ENCODE measurements at places on chromosomes 16 and 17. TPM values are rescaled to one million over a fixed set of nuclear protein-coding genes. Genes with fewer than 3 reads are reported as not detected.

GRCh38 chr17:7440834-7441195 is 1.5 kb downstream of the FGF11 start:
- peaks cover 2% of the 10 kb centered on the region for H3K36me3 ChIP-seq
- DNase-seq: no peak
- H3K27me3 ChIP-seq: peaks cover 41% of the 10 kb centered on the region
- no peak overlapping the region for H3K27ac ChIP-seq

GRCh38 chr17:57838453-57838852 is 11.4 kb downstream of the MRPS23 start:
- no peaks in the 10 kb centered on the region for H3K4me1 ChIP-seq
- DNase-seq: no peak
- H3K36me3 ChIP-seq: peaks cover 23% of the 10 kb centered on the region
- no peak overlapping the region for H3K27ac ChIP-seq
- H3K4me3 ChIP-seq: no peak overlapping the region

GRCh38 chr16:47375423-47375822 is 85.4 kb downstream of the ITFG1 start:
- H3K4me1 ChIP-seq: no peaks in the 10 kb centered on the region
- H3K4me3 ChIP-seq: no peak overlapping the region
- H3K27ac ChIP-seq: no peak overlapping the region
- H3K36me3 ChIP-seq: peaks cover 13% of the 10 kb centered on the region
- no peak for DNase-seq
- no peaks in the 10 kb centered on the region for H3K27me3 ChIP-seq

DNA sequence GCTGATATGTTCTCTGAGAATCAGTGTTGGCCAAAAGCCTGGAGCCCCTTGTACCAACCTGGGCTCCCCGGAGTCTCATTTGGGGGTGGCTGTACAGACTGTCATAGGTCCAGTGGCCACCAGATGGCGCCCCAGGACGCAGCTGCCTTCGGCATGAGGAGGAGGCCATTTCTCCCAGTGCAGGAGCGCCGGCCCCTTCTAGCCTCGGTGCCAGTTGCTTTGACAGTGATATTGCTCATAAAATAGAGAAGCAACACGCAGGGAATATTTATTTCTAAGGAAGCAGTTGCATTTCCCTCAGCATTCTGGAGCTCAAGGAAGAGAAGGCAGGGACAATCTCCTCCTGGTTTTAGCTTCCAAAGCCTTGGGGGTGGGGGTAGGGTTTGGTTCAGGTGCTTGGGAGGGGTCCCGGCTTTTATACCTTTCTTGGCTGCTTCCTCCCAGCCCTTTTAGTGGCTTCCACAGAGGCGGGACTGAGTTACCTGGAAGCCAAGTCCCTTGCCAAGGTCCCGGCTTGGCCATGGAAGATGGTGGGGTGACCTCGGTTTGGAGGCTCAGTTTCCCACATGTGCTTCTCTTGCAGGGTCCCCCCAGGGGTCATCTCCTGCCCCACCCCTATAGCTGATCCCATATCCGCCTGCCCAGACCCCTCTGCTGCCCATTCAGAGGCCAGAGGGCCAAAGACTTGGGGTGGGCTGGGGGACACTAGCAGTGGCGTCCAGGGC is 117.8 kb upstream of the CDC42EP4 start:
- DNase-seq: peak; percentile 95
- peaks cover 4% of the 10 kb centered on the region for H3K4me1 ChIP-seq
- no peak overlapping the region for H3K4me3 ChIP-seq
- no peaks in the 10 kb centered on the region for H3K27me3 ChIP-seq

DNA sequence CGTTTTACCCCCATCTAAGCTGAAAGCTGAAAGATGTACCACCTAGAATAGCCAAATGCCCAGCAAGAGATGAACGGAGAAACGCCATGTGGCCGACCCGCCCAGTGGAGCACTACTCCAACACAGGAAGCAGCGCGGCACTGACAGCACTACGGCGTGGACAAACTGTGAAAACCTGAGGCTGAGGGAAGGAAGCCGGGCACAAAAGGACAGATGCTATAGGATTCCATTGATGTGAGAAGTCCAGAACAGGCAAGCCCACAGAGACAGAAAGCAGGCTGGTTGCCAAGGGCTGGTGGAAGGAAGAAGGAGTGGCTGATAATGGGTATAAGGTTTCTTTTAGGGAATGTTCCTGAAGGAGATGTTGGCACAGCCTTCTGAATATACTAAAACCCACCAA is 29.4 kb upstream of the SLC38A8 start:
- H3K4me3 ChIP-seq: no peak overlapping the region
- peak; percentile 60 for DNase-seq
- H3K36me3 ChIP-seq: peaks cover 63% of the 10 kb centered on the region
- no peak overlapping the region for H3K27ac ChIP-seq
- no peaks in the 10 kb centered on the region for H3K27me3 ChIP-seq

- H3K4me3 ChIP-seq: no peak overlapping the region
- no peak for DNase-seq
- H3K4me1 ChIP-seq: peaks cover 3% of the 10 kb centered on the region
- H3K27me3 ChIP-seq: no peaks in the 10 kb centered on the region
- H3K36me3 ChIP-seq: peaks cover 36% of the 10 kb centered on the region
Measured at GRCh38 chr17:35666070-35666469, 65.4 kb upstream of the RASL10B start.

GRCh38 chr17:36475346-36475970 is 11.0 kb upstream of the ZNHIT3 start:
- no peak overlapping the region for H3K27ac ChIP-seq
- no peak overlapping the region for H3K4me3 ChIP-seq
- DNase-seq: no peak
- no peaks in the 10 kb centered on the region for H3K36me3 ChIP-seq
- peaks cover 58% of the 10 kb centered on the region for H3K27me3 ChIP-seq

DNA sequence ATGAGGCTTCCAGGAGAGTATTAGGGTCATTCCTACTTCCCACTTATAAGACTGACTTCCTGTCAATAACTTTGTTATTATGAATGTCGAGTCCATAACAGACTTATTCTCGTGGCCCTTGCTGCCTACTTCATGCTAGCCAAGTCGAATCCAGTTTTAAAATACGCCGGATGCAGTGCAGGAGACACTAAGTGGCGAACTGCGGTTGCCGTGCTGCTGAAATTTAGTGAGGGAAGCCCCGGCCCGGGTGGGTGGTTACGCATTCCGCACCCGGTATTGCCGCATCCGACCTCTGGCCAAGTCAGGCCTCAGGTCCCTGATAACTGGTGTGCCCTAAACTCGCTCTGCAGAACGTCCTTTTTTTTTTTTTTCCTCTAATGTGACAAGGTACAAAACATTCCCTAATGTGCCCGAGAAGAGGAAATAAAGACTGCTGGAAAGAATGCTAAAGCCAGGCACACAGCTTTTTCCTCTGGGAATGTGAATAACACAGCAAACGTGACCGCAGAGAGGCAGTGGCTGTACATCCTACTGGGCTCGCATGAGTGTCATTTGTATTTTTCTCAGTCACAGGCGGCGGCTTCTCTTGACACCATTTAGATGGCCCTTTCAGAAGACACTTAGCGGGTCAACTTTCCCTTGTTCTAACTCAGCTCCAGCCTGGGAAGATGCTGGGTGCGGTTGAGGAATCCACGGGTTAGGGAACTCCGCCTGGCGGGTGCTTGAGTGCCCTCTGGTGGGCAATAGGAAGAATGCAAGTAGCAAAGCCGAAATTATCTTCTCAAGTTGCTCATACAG is 7.1 kb upstream of the AKTIP start:
- H3K27ac ChIP-seq: no peak overlapping the region
- H3K27me3 ChIP-seq: peaks cover 2% of the 10 kb centered on the region
- H3K4me3 ChIP-seq: no peak overlapping the region
- H3K4me1 ChIP-seq: peaks cover 6% of the 10 kb centered on the region
- H3K36me3 ChIP-seq: no peaks in the 10 kb centered on the region

GRCh38 chr16:63774302-63774701 is 1347.6 kb downstream of the CDH11 start:
- no peaks in the 10 kb centered on the region for H3K4me1 ChIP-seq
- no peak overlapping the region for H3K4me3 ChIP-seq
- DNase-seq: no peak
- peaks cover 4% of the 10 kb centered on the region for H3K27me3 ChIP-seq
- H3K27ac ChIP-seq: no peak overlapping the region

GRCh38 chr16:89610108-89610453 is 3.4 kb upstream of the DPEP1 start:
- no peak overlapping the region for H3K4me3 ChIP-seq
- no peaks in the 10 kb centered on the region for H3K36me3 ChIP-seq
- no peak overlapping the region for H3K27ac ChIP-seq
- H3K27me3 ChIP-seq: no peaks in the 10 kb centered on the region
- peaks cover 6% of the 10 kb centered on the region for H3K4me1 ChIP-seq
- DNase-seq: no peak

The GUCY2D gene
- not detected for total RNA-seq

The GID4 gene
- total RNA-seq: 9.2 TPM

The TMC6 gene
- total RNA-seq: 31.2 TPM

The MYH2 gene
- not detected for total RNA-seq

The KRTAP2-1 gene
- total RNA-seq: not detected
